Activated CD4-positive, CD25-positive, alpha-beta regulatory T cell treated with anti-CD3 and anti-CD28 coated beads, Interleukin-2, amount 50 U/mL, for 24 hours (primary cell): ENCODE measurements at places on chromosomes 3 and 15.

DNA sequence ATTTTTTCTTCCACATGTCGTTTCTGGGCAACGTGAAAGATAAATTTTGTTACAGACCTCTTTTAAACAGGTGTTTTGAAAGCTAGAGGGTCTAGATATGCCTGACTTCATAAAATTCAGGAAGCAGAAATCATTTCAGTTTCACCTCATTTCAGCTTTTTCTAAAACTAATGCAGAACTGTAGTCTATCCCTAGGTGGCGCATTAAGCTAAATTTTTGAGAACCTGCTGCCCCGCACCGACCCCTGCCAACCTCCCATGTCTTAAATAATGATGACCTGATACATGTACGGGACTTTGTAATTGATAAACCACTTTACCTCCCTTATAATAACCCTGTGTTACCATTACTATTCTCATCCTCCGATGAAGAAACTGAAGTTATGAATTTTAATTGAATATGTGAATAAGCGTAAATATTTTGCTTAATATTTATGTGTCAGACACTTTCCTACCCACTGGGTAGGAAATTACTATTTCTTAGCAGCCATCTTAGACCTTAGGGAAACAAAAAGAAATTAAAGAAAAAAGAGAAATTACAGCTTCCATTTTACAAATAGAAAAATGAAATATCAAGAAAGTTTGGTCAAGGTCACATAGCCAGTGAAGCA, 78.7 kb upstream of the GCNT3 start:
- no peak for ATAC-seq

DNA sequence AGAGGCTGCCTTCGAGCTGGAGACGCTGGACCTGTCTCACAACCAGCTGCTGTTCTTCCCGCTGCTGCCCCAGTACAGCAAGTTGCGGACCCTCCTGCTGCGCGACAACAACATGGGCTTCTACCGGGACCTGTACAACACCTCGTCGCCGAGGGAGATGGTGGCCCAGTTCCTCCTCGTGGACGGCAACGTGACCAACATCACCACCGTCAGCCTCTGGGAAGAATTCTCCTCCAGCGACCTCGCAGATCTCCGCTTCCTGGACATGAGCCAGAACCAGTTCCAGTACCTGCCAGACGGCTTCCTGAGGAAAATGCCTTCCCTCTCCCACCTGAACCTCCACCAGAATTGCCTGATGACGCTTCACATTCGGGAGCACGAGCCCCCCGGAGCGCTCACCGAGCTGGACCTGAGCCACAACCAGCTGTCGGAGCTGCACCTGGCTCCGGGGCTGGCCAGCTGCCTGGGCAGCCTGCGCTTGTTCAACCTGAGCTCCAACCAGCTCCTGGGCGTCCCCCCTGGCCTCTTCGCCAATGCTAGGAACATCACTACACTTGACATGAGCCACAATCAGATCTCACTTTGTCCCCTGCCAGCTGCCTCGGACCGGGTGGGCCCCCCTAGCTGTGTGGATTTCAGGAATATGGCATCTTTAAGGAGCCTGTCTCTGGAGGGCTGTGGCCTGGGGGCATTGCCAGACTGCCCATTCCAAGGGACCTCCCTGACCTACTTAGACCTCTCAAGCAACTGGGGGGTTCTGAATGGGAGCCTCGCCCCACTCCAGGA, 21.1 kb downstream of the NRROS start:
- no peak for ATAC-seq

GRCh38 chr3:136595913-136596697, 156.1 kb downstream of the STAG1 start:
- peak; percentile 53 for ATAC-seq

DNA sequence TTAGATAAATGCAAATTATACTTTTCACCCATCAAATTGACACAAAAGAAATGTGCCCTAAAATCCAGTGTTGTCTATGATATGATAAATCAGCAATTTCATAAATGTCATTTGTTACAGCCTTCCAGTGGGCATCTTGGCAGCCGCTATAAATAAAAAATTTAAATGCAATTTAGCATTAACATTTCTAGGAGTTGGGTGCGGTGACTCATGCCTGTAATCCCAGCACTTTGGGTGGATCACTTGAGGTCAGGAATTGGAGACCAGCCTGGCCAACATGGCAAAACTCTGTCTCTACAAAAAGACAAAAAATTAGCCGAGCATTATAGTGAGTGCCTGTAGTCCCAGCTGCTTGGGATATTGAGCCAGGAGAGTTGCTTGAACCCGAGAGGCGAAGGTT, 65.9 kb upstream of the POMGNT2 start:
- no peak for ATAC-seq

DNA sequence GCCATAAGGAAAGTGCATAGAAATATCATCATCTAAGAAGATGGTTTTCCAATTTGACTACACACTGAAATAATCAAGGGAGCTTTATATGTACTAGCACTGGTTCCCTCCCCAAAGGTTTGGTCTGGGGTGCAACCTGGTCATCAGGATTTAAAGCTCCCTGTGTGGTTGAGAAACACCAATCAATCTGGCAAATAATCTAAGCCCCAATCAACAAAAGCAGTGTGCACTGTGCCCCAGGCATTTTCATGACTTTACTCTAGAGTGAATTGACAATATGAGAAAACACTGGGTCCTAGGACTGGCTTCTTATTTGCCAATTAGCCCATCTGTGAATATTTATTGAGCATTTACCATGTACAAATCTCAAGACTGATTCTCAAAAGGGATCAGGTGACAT, 255.1 kb downstream of the MEIS2 start:
- ATAC-seq, result no peak

DNA sequence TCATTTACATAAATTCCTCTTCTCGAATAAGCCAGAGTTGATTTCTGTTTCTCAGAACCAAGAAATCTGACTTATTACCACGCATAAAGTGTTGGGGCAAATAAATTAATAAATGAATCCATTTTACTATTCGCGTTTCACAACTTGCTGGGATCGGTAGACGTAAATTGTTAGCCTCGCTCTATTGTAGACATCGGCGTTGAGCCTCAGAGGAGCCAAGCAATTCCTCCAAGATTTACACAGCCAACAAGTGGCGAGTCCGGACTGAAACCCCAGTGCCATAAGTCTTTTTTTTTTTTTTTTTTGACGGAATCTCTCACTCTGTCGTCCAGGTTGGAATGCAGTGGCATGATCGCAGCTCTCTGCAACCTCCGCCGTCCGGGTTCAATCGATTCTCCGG, 8.9 kb downstream of the KLHL6 start:
- ATAC-seq, result no peak

DNA sequence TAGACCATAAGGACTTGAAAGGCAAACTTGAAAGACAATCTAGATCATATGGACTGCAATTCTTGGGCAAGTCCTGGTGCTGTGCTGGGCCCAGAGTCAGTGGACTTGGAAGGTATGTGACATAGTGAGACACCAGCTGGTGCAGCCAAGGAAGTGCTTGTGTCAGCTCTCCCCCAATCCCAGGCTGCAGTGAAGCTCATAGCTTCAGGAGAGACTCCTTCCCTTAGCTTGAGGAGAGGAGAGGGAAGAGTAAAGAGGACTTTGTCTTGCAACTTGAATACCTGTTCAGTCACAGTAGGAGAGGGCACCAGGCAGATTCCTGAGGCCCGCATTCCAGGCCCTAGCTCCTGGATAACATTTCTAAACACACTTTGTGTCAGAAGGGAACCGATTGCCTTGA, 127.4 kb upstream of the ZPLD1 start:
- no peak for ATAC-seq

DNA sequence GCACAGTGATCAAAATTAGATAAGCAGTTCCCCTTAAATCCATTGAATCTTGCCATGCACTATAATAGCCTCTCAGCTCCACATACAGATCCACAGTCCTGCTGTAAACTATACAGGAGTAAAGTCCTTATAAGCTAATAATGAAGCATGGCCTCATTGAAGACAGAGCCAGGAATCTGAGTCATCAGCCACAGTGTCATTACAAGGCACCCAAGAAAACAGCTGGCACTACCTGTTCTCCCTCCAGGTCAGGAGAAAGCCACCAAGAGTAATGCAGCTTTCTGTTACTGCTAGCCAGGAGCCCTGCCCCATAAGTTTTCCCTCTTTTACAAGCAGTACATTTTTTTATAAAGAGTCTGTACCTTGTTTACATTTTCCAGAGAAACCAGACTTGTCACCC, 27.3 kb downstream of the WDR49 start:
- no peak for ATAC-seq

DNA sequence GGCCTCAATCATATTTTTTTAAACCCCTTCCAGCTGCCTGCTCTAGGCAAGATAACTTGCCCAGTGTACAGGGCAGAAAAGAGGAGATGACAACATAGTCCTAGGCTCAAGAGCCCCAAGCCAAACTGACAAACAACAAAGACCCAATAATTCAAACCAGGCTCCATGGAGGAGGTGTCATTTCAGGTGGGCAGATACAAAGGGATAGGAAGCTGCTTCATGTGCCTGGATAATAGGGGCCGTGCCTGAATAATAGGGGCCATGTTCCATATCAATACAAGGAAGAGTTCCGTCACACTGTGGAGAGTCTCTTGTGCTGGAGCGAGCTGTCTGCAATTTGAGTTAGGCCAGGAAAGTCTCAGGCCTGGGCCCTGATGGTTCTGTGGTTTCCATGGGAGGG, 35.4 kb upstream of the TRIM71 start:
- no peak for ATAC-seq

- no peak for ATAC-seq
Measured at GRCh38 chr3:130825762-130826299, 68.1 kb upstream of the ATP2C1 start.

GRCh38 chr3:12924437-12924836, 83.1 kb upstream of the RPL32 start:
- ATAC-seq, result no peak

DNA sequence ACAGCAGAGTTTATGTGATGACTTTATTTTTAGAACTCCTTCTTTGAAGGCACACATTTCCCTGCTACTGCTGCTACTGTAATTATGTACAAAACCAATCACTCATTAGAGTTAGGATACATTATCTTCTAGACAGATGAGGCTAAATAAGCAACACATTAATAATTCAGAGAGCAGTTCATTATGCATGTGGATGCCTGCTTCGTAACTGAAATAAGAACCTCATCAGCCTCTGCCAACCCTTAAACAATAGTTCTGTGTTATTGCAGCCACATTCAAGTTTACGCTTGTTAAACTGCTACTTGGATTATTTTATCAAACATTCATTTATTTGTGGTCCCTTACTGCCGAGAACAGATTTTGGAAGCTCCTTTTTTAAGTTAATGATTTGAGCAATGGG, 52.5 kb upstream of the C15orf61 start:
- no peak for ATAC-seq

GRCh38 chr3:114858329-114858728, 288.8 kb downstream of the ZBTB20 start:
- no peak for ATAC-seq
